Activated CD8-positive, alpha-beta memory T cell treated with anti-CD3 and anti-CD28 coated beads for 1 hour (primary cell): ENCODE measurements at places on chromosomes 16 and 17.

DNA sequence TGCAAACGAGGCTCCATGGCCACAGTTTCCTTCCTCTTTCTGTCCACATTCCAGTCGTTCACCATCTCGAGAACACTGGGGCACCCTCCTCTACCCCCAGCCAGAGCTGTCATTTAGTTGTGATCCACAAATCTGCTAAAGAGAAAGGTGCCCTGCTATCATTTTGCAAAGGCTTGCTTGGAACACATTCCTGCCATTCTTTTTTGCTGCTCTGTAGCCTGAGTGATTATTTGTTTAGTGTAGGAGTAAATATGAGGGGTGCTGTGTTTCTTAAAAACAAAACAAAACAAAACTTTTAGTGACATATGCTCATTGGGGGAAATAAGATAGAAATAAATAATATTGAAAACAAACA is 166.7 kb downstream of the PRKCA start:
- no peak for DNase-seq

DNA sequence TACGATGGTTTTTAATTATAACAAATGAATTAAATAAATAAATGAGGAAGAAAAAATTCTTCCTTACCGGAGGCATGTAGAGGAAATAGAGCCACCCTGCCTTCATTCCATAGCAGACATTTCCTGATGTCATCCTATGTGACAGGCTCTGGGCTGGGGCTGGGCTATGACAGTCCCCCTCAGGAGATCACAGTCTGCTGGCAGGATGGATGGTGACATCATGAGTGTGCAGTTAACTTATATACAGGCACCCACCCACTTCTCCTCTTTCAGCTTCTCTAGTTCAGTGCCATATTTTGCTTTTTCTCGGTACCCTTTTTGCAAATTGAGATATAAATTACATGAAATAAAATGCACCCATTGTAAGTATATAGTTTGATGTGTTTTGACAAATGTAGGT is 6.4 kb upstream of the CMTM3 start:
- DNase-seq, result no peak

- DNase-seq, result no peak
Observed at GRCh38 chr17:4895657-4896331, 3.5 kb upstream of the C17orf107 start.

GRCh38 chr17:57475796-57476195 is 219.5 kb downstream of the MSI2 start:
- no peak for DNase-seq

DNA sequence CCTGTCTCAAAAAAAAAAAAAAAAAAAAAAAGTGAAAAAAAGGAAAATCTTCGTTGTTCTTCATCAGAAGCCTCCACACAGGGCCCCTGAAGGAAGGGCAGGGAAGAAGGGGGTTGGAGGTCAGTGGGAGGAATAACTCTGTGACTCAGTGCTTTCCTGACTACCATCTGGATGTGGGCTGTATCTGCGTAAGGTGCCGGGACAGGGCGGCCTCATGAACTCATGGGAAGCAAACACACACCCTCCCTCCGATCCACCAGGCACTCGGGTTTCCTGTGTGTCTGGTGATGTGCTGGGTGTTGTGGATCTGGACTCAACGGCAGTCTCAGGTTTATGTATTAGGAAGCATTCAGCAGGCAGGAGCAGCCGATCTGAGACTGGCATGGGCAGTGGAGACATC is 691.6 kb downstream of the WWOX start:
- no peak for DNase-seq

- no peak for DNase-seq
Observed at GRCh38 chr17:13306310-13306962, 288.6 kb upstream of the ELAC2 start.

DNA sequence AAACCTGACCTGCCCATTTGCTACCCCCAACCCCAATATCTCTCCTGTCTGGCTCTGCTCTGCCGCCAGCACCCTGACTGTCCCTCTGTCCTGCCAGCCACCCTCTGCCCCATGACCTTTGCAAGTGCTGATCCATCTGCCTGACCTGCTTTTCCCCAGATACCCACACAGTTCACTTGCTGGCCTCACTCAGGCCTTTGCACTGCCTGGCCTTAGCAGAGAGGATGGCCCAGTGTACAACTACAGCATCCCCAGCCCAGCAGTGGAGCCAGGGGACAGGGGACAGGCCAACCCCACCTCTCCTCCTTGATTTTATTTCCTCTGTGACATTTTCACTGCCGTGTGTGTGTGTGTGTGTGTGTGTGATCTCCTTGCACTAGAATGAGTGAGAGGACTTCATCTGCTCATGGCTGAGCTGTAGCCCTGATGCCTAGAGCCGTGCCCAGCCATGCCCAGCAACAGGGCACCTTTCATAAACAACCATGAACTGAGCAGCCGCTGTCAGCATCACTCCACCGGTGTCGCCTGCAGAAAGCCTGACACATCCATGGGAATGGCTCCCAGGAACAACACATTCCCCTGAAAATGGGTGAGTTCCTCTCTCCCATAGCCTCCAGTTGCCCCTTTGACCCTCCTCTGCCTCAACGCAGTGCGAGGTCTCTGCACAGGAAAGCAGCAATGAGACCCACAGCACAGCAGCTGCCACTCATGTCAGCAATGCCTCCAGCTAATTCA is 36.0 kb upstream of the RBFOX3 start:
- DNase-seq, result no peak

- no peak for DNase-seq
Observed at GRCh38 chr17:64496348-64496785, 487 bp downstream of the POLG2 start.

GRCh38 chr16:66878067-66878466 is 2.2 kb upstream of the PDP2 start:
- no peak for DNase-seq

DNA sequence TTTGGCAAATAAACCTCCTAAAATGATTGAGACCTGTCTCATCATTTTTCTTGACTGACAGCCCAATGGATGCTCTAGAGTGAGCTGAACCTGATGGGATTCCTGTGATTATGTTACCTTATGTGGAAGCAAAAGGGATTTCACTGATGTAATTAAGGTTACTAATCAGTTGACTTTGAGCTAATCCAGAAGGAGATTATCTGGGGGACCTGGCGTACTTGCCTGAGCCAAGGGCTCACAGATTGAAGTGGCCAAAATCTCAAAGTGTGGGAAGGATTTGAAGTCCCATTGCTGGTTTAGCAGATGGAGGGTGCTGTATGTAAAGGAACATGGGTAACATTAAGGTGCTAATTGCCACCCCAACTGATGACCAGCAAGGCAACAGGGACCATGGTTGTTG is 214.0 kb downstream of the CPPED1 start:
- no peak for DNase-seq

DNA sequence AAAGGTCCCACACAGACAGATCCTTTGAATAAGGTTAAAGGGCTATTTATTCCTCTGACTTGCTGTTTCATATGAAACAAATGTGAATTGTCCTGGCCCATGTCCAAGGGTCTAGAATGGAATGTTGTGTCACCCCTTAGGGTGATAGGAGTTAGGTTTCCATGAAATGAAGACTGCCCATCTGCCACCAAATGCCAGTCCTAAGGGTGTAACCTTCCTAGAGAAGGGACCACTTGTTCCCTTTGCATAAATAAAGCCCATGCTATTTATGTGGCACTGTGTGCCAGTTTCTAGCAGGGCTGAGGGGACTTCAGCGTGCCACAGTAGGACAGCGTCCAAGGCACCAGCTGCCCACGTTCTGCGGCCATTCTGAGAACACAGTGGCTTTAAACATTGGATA is 171.3 kb downstream of the ABCA8 start:
- no peak for DNase-seq

- DNase-seq, result no peak
Observed at GRCh38 chr16:46852130-46852529, 21.1 kb upstream of the C16orf87 start.

DNA sequence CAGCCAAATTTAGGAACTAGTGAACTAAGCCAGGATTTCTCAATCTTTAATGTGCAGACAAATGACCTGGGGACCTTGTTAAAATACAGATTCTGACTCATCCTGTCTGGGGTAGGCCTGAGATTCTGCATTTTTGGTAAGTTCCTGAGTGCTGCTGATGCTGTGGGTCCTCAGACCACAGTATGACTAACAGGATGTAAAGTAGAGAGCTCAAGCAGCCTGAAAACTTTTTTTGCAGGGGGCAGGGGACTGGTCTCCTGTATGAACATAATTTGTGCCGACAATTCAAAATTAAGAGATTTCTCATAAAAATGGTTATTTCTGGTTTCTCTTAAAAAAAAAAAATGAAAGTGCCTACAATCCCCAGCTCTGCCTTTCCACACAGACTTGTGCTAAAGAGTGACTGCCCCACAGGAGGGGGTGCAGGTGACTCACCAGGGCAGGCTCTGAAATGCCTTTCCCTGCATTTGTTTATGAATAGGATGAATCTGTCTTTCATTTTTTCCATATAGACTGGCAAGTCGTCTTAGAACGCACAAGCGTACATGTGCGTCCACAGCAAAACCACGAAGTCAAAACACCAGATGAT is 271.5 kb downstream of the PHKB start:
- no peak for DNase-seq

DNA sequence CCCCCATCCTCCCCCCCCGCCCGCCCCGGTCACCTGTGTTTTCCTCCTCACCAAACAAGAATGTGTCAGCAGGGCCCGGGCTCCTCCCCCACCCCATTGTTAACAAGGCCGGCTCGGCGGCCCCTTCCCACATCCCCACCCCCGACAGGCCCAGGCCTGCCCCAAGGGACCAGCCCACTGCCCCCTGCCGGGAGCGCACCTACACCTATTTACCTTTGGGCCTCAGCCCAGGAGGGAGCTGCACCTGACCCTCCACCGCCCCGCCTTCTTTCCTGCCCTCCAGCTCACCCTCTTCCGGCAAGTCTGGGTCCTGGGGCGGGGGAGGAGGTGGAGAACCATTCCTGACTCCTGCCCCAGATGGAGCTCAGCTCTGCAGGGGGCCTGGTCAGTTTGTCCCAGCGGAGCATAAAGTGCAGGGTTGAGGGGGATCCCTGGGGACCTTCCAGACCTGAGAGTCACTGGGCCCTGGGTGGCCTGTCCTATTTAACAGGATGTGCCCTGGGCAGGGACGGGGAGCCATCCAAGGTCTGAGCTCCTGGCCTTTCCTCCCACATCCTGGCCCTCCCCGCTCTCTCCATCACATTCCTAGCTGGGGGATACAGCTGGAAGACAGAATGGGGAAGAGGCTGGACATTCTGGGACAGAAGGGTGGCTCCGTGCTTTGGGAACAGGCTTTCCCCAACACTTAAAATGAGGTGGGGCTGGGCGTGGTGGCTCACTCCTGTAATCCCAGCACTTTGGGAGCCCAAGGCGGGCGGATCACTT is 8.3 kb downstream of the FOXJ1 start:
- no peak for DNase-seq

- DNase-seq, result no peak
Observed at GRCh38 chr17:21299981-21300600, 15.6 kb downstream of the MAP2K3 start.

DNA sequence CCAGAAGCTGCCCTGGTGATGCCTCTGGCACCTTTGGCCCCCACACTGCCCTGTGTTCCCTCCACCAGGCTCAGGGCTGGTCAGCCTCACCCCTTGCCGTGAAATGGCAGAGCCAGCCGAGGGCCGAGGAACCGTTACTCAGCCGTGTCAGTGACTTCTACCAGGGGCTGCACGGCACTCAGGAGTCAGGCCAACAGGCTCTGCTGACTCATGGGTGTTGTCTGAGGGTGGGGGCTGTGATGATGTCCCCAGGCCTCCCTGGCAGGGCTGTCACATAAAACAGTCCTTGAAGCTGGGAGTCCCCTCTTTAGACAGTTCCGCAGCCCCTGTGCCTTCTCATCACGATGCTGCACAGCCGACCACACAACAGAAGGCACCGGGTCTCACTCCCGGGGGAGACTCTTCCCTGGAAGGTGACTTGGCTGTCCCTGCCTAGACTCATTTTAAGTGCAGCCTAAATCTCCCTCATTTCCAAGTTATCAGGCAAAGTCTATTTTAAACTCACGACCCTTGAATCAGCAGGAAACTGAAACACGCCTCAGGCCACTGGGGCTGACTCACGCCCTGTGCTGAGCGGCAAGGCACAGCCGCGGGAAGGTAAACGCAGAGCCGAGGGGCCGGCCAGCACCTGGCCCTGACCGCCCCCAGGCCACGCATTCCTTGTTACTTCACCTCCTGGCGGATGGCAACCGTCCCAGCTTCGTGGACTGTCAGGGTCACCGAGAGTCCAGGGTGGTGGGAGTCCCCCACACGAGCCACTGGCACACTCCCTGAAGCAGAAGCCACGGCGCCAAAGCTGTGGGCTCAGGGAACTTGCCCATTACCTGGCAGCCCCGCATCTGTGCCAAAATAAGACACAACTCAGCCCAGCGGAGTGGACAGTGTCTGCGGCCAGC is 102.6 kb downstream of the ZNF778 start:
- no peak for DNase-seq

GRCh38 chr16:68356249-68356918 is 45.6 kb downstream of the PRMT7 start:
- peak; percentile 32 for DNase-seq

DNA sequence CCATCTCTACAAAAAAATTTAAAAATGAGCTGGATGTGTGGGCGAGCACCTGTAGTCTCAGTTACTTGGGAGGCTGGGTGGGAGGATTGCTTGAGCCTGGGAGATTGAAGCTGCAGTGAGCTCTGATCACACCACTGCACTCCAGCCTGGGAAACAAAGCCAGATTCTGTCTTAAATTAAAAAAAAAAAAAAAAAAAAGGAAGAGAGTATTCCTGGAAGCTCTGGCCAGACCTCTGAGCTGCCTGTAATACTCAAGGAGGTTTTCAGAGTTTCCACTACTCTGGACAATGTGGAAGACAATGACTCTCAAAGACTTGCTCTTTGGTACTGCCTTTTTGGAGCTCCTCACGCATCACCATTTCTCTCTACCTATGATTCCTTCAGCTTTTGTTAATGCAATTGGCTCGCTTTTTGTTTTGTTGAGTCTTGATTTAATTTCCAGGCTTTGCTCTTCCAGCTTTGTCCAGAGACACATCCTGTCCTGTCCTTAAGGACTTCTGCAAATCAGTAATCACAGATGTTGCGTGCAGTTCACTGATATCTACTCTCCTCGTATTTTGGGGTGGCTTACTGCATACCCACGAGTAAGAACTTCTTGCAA is 10.8 kb downstream of the CHD9 start:
- no peak for DNase-seq

DNA sequence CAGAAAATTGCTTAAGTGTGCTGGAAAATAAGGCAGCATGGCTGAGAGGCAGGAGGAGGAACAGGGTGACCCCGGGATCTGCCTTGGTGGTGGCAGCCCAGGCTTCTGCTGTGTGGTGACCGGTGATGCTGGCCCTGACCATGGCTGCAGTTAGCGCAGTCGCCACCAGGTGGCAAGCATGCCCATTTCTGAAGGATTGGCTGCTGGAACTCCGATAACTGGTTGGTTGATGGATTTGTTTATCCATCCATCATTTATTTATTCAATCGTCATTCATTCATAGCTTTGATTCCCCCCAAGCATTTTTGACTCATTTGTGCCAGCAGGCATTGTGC is 29.1 kb upstream of the ITGA3 start:
- peak; percentile 63 for DNase-seq

DNA sequence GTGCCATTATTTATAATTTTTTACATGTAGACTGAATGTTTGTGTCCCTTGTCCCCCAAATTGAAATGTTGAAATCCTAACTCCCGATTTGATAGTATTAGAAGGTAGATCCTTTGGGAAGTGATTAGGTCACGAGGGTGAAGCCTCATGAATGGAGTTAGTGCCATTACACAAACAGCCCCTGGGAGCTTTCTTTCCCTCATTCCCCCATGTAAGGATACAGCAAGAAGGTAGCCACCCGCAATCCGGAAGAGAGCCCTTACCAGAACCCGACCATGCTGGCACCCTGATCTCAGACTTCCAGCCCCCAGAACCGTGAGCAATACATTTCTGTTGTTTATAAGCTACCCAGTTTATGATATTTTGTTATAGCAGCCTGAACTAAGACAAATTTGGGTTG is 143.2 kb downstream of the NPIPB5 start:
- no peak for DNase-seq
